ENCODE measurements at places on chromosomes 1 and 21.

- no peak for DNase-seq
Observed at GRCh38 chr1:169595764-169596711, 9.8 kb upstream of the F5 start.

GRCh38 chr1:112395256-112395820 lies 676 bp upstream of the CTTNBP2NL start:
- DNase-seq, result no peak

DNA sequence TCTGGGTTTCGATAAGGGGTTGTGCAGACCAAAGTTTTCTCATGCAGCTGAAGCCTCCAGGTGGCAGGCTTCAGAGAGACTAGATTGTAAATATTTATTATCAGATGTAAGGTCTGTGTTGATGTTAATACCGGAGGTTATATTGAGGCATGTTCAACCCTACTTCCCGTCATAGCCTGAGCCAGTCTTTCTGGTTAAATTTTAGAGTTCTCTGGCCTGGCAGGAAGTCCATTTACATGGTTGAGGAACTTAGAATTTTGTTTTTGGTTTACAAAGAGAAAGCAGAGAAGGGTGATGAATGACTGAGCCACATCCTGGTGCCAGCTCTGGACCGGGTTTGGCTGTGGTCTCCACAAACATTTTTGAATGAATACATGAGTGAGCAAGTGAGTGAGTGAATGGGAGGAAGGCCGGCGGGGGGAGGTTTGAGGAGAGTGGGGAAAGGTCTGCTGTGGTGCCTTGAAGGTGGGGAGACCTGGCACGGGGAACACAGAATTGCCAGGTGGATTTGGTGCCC lies 218.5 kb downstream of the DISC1 start:
- DNase-seq, result no peak

GRCh38 chr1:3012456-3013291 lies 8.6 kb upstream of the ACTRT2 start:
- DNase-seq, result no peak

- no peak for DNase-seq
Observed at GRCh38 chr21:35102488-35103371, 53.6 kb upstream of the RUNX1 start.

DNA sequence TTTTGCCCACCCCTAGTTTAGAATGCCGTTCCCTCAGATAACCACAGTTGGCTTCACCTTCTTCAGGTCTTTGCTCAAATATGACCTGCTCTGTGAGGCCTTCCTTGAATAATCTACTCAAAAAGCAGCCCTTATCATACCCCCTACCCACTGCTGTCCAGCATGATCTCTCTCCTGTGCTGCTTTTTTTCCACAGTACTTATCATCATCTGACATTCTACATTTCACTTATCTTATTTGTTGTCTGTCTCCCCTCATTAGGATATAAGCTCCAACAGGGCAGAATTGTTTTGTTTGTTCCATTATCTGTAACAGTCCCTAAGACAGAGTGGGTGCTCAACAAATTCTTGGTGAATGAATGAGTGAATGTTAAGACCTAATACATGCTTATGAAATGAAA lies 18.1 kb downstream of the USP24 start:
- DNase-seq, result no peak

DNA sequence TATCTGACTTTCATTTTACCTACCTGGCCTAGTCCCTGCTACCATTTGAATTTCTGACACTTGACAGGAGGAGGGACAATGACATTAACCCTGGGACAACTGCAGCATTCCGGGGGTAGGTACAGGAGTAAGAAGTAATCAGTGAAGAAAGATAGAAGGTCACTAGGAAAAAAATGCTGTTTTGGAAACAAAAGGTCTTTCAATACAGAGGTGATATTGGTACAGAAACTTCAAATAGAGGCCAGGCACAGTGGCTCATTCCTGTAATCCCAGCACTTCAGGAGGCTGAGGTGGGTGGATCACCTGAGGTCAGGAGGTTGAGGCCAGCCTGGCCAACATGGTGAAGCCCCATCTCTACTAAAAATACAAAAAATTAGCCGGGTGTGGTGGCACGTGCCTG lies 68.4 kb downstream of the SELENOF start:
- DNase-seq, result no peak

GRCh38 chr1:20233394-20233793 lies 47.1 kb upstream of the PLA2G2C start:
- DNase-seq, result no peak

DNA sequence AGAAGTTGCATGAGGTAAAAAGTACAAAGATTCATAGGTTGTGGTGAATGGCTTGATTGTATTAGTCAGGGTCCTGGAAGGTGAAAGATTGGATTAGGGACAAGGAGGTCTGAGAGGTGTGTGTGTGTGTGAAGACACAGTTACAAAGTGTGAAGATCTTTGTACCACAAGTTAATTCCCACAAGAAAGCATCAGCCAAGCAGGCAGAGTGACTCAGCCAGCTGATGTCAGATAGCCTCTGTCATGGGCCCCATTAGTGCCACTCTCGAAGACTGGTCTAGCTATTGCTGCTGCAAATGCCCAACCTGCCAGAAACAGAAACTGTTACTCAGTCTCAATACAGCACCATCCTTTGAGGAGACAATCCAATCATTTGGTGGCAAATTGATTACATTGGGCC lies 96.5 kb downstream of the DTL start:
- DNase-seq, result no peak

- DNase-seq, result no peak
Observed at GRCh38 chr1:233885196-233885920, 19.1 kb upstream of the SLC35F3 start.

DNA sequence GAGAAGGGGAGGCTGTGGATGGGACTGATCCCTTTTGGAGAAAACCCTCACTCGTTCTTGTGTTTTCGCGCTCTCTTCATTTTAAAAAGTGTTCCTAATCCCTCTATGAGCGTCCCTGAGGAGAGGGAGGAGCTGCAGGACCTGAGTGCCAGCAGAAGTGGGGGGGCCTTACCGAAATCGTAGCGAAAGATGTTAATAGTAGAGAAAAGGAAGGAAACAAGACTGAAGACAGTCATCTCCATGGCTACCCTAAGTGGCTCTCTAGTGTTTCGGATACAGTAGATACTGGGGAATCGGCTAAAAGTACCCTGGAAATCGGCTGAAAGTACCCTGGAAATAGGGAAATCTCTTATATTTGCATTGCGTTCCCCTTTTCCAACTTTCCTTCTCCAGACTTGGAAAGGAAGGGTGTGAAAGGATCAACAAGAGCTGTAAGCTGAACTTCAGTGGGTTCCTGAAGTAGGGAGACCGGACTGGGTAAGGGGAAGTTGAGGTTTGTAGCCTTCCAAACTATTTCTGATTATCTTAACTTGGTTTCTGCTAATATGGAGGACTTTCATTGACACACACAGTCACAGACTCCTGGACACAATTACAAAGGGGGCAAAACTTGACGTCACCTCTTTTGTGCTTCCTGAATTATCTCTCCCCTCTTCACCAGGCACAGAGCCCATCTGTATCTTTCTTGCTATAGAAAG lies 486 bp upstream of the DSTYK start:
- no peak for DNase-seq

DNA sequence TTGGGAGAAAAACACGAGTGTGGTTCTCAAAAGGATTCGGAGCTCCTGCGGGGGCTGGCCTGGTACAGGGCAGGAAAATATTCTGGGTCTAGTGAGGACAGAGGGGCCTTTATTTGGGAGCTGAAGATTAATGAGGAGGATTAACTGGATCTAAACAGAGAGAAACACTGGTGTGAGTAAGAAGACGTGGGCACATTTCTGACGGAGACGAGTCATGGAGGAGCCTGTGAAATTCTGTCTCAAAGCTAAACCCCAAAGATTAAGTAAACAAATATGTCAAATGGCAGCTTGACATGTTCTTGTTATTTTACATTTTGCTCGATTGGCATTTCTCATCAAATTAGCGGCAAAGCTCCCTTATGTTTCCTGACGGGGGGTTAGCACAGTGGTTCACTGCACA lies 12.8 kb downstream of the PROK1 start:
- DNase-seq, result no peak

GRCh38 chr1:14372526-14372925 lies 226.0 kb upstream of the KAZN start:
- no peak for DNase-seq

DNA sequence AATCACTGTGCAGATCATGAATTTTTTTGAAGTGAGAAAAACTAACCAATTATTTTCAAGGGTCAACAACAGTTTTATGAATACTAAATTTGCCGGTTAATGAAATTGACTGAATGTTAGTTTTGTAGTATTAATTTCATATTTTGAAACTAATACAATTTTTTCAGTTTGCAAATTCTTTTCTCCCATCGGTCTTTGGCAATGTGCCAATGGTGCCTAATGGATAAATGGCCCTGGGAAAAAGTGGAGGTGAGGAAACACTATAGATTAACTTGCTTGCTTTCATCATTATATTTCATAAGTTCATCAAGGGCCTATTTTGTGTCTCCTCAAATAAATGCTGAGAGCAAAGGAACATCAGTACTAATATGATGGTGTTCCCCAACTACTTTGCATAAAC lies 4.1 kb downstream of the C1orf141 start:
- DNase-seq, result no peak

- DNase-seq, result no peak
Observed at GRCh38 chr1:39980555-39981313, 25.8 kb downstream of the MFSD2A start.

GRCh38 chr1:79040424-79041082 lies 34.0 kb upstream of the ADGRL4 start:
- DNase-seq, result no peak

GRCh38 chr1:108610073-108610472 lies 50.2 kb downstream of the EEIG2 start:
- no peak for DNase-seq

DNA sequence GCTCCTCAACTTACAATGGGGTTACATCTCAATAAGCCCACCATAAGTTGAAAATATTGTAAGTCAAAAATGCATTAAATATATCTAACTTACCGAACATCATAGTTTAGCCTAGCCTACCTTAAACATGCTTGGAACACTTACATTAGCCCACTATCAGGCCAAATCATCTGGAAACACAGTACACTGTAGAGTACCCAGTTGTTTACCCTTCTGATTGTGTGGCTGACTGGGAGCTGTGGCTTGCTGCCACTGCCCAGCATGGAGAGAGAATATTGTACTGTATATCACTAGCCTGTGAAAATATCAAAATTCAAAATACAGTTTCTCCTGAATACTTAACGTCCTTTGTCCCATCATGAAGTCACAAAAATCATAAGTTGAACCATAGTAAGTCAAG lies 40.4 kb upstream of the FRRS1 start:
- no peak for DNase-seq
